T-helper 1 cell (primary cell): ENCODE measurements at places on chromosomes 5 and 9.

DNA sequence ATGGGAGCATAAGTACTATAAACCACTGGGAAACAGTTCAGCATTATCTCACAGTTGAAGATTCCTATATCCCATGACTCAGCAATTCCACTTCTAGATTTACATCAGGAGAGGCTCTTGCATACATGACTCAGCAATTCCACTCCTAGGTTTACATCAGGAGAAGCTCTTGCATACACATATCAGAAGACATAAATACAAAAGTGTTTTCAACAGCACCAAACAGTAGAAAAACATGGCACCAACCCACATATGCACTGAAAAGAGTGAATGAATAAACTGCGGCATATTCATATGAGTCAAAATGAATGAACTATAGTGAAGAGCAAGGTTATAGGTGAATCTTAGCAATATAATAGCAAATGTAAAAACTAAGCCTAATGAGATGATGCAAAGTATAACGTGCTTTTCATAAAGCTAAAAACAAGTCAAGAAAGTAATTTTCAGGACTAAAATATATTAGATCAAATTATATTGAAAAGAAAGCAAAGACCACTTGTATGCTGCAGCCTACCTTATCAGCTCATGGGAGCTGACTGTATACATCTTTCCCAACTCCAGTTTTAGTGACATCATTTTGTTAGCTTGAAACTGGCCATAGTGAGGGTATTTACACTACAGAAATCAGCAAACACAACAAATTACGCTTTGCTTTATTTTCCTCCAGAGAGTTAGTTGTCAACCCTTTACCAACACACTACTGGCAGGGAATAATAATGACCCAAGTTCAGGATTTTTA, 95.8 kb downstream of the ANKRD18B start:
- DNase-seq: no peak

DNA sequence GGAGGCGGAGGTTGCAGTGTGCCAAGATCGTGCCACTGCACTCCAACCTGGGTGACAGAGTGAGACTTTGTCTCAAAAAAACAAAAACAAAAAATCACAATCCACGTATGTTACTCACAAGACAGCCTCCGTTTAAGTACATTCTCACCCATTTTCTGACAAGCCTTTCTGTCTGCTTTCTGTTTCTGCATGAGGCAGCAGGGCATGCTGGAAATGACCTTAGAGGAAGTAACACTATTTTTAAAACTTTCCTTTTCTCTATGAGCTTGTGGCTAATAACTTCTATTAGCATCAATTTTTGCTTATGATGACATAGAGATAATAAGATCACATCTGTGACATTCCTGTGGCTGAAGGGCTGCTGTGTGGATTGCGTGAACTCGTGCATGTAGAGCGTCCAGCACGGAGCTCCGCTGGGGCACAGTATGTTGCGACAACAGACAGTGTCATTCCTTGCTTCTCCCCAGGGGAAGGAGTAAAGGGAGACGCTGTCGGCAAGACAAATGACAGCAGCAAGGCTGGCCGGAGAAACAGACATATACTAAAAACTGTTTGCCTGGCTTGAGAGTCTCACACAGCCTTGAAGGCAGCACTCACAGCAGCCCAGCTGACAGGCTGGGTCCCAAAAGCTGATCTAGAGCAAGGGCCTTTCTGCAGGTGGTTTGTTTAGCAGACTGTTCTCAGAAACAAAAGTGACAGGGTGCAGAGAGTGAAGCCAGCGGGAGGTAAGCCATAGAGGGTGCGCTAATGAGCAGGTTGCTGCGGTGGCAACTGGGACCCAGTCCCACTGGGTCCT, 1.6 kb downstream of the BTNL3 start:
- DNase-seq: no peak

- no peak for DNase-seq
Observed at GRCh38 chr5:163813900-163814299, 308.5 kb downstream of the MAT2B start.

DNA sequence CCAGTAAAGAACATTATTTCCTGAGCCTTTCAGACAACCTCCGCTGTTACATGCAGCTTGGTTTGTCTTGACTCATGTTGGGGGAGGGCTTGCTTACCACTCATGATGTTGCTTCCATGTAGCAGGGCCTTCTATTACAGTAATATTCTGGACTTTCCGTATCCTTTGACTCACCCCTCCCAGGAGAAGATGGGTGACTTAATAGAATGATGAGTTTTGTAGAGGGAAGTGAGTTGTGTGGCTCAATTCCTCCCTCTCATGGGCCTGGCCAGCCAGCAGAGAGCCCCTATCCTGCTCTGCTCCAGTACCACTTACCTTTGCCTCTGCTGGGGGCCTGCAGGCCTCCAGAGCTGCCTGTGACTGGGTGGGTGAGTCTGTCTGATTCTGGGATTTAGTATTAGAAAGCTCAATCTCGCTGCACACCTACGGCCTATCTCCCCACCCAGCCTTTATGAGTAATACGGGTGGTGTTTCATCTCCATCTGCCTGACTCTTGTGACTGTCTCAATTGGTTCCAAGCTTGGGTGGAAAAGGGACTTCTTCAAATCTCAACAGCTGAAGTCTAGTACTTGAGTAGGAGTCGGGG, 52.6 kb upstream of the KLF9 start:
- DNase-seq: no peak

- no peak for DNase-seq
Observed at GRCh38 chr5:143843461-143843860, 31.5 kb downstream of the HMHB1 start.

DNA sequence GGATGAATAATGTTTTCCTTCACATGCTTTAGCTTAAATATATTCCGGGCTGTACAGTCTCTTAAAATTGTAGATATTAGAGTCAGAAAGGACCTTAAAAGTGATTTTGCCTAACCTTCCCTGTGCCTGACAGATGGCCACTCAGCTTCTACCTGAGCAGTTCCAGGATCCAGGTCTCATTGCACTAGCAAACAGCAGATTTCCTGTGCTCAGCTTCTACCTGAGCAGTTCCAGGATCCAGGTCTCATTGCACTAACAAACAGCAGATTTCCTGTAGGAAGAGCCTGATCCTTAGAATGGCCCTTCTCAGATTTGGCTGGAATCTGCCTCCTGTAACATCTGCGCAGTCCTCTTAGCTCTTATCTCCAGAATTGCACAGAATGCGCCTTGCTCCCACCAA, 219.8 kb downstream of the AOPEP start:
- no peak for DNase-seq

DNA sequence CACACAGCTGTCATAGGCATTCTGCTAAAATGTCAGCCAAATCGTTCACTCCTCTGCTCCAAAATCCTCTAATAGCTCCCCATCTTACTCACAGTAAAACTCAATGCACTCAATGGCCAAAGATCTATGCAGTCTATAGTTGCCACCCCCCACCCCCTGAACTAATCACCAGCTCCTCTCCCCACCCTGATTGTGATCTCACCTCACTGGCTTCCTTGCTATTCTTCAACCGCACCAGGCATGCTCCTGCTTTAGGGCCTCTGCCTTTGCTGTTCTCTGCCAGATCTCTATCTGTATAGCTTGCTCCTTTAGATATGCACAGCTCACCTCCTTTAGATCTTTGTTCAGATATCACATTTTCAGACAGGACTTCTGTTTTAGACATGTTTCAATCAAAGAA, 33.2 kb upstream of the SNX2 start:
- DNase-seq: no peak

- no peak for DNase-seq
Observed at GRCh38 chr9:92170848-92171247, 55.6 kb upstream of the SPTLC1 start.

- no peak for DNase-seq
Observed at GRCh38 chr9:132141948-132142594, 19.8 kb upstream of the NTNG2 start.

DNA sequence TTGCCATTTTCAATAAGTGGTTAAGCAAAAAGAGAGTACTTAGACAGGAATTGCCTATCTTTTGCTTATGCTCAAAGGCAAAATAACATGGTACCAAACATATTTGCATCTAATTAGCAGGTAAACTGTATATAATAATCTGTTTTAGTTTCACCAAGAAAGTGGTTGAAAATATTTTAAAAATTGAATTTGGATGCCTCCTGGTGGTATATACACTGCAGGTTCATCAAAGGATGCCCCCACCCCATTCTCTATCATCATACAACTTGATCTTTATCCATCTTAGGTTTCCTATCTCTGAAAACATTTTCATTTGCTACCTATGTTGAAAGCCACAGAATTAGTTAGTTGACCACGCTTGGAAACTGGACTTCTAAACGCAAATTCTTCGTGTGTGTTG, 47.0 kb upstream of the MROH2B start:
- DNase-seq: no peak

DNA sequence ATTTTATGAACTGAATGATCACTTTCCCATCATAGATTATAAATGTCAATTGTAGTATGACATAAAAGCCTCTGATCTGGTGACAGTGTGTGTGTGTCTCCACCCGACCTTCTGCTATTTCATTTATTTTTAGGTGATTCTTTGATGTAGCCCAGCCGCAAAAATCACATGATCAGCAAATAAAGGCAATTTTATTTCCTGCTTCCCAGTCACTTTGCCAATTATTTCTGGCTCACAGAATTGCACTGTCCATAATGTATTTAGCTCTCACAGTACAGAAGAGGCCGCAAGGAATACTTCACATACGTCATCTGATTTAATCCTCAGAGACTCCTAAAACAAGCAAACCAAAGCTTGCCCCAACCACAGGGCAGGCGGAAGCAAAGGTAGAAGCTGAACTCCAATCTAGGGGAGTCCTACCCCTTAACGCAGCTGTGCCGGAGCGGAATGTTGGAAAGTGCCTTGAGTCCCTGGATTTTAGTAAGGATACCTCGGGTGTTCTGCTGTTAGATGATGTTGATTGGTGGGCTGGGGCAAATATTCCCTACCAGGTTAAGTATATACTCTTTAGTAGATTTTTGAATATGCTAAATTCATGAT, 384.0 kb upstream of the IRX4 start:
- DNase-seq: no peak
